Naive thymus-derived CD8-positive, alpha-beta T cell (primary cell): ENCODE measurements at places on chromosomes 13 and 19.
A peak's percentile ranks its signal among the peaks of the same experiment; 100 is the strongest.

- peak; percentile 50 for DNase-seq
Measured at GRCh38 chr19:16200038-16201010, 2.6 kb downstream of the AP1M1 start.

- no peak for DNase-seq
Measured at GRCh38 chr19:46697204-46697960, 19.5 kb downstream of the PRKD2 start.

GRCh38 chr19:8654591-8655339 is 24.3 kb downstream of the NFILZ start:
- peak; percentile 72 for DNase-seq

- DNase-seq, result no peak
Measured at GRCh38 chr13:22486490-22486889, 694.3 kb upstream of the SGCG start.

GRCh38 chr13:102561933-102562332 is 34.9 kb upstream of the TPP2 start:
- DNase-seq, result no peak

DNA sequence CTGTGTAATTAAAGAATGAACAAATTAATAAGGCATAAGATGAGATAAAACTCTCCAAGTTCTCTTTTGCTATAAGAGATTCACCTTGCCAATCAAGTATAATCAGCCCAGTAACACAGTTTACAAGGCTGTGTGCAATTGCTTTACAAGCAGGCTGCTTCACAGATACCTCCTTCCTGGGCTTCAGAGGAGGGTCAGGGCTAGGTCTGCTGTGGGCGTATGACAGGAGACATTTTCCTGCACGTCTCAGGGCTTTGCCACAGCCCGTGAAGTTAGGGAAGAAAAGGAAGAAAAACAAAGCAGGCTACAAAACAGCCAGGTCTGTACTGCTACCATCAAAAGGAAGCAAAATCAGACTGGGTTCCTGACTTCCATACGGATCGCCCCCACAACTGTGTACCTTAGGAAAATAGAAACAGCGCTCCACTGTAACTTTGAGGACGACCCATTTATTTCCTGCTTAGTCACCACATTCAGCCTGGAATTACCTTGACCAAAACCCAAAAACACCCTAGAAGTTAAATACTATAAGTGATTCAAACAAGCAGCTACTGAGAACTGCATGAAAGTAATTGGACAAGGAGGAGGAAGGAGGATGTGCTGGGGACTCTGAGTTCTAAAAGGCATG is 12.4 kb downstream of the EFNB2 start:
- DNase-seq, result no peak

GRCh38 chr19:39749981-39750380 is 12.2 kb upstream of the CLC start:
- DNase-seq, result no peak

- no peak for DNase-seq
Measured at GRCh38 chr13:91574766-91575165, 176.3 kb downstream of the GPC5 start.

DNA sequence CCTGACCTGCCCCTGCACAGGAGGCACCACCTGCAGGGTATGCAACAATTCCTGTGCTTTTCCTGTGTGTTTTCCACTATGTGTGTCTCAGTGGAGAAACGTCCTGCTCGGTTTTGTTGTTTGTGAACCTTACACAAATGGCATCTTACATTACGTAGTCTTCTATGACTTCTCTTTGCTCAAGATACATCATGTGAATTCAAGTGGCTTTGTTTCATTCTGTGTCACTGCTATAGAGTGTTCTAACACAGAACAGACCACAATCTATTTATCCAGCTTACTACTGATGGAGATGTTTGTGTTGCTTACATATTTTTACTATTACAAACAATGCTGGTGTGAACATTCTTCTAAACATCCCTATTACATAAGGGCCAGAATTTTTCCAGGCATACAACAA is 97.7 kb downstream of the ANKRD10 start:
- no peak for DNase-seq

GRCh38 chr19:43848821-43849220 is 21.7 kb downstream of the ZNF283 start:
- no peak for DNase-seq

DNA sequence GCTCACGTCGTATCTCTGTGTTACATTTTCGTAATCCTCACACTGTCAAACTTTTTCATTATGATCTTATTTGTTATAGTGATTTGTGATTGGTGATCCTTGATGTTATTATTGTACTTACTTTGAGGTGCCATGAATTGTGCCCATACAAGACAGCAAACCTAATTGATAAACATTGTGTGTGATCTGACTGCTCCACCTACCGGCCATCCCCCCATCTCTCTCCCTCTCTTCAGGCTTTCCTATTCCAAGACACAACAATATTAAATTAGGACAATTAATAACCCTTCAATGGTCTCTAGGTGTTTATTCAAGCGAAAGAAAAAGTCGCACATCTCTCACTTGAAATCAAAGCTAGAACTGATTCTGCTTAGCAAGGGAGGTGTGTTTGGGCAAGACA is 349.3 kb downstream of the RBM26 start:
- no peak for DNase-seq

DNA sequence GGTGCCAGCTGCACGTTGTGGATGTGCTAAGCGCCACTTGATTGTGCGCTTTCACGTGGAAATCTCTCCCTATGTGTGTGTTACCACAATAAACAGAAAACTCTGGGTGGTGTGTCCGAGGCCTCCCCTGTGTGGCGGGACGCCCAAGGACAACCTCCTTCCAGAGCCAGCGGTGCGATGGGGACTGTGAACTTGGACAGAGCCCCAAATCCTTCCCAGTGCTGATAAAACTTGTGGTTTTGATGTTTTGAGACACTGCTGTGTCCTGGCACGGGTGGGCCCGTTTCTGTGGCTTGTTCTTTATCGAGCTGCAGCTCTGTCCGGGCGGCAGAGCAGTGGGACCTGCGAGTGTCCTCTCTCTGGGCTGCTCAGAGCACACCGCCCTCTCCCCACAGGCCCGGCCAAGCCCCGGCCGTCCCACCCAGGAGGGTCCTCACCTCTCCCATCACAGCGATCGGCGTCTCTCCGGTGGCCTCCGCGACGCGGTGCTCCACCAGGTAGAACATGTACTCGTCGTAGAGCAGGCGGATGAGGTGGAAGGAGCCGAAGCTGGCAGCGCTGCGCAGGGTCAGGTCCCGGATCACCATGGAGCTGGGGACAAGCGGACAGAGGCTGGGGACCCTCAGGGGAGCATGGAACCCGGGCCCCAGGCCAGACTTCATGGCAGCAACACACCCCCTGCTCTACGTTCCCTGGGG is 18.8 kb upstream of the RANBP3 start:
- DNase-seq, result no peak

- DNase-seq, result no peak
Measured at GRCh38 chr13:72963762-72964161, 95.0 kb upstream of the KLF5 start.

- DNase-seq, result no peak
Measured at GRCh38 chr13:99981735-99982035, at the start of gene ZIC2. Gene ZIC2, plus strand, starts transcription at chr13:99981784. Its CDS starts 281 bp downstream, at chr13:99982065.

DNA sequence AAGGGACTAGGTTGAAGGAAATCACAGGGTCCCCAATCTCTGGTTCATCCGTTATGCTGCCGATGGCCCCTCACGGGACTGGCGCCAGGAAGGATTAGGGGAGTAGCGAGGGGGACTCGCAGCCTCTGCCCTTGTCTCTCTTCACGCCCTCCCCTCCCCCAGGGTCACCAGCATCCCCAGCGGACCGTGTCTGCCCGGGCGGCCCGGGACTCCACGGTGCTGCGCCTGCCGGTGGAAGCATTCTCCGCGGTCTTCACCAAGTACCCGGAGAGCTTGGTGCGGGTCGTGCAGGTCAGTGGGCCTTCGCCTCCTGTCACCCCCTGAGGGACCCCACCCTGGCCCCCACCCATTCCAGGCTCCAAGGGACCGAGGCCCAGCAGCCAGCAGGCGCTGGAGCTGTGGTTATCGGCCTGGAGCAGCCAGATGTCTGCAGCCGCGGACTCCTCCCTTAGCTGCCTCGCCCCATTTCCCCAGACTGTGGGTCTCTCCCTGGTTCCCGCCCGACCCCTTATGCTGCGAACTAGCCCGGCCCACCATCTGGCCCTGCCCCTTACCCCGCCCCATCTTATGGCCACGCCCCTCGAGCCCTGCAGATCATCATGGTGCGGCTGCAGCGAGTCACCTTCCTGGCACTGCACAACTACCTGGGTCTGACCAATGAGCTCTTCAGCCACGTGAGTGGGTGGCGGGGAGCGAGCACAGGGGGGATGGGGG is 5.4 kb downstream of the PNPLA6 start:
- DNase-seq, result no peak

GRCh38 chr13:110449219-110450015 is 112.1 kb downstream of the RAB20 start:
- no peak for DNase-seq

DNA sequence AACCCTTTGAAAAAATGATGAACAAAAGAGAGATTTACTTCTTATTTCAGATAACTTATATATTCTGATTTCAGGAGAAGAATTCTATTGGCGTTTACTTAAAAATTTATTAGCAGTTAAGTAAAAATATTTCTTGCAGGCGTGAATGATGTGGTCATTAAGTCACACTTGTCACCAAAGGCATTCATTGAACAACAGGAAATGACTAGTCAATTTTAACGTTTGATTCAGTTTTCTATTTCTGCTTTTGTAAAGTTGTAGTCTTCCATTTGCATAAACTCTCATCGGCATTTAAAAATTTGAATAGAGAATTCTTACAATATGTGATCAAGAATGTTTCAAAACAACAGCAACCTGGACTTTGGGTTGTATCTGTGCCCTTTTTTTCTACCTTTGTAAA is 83.4 kb downstream of the GPR12 start:
- no peak for DNase-seq

- no peak for DNase-seq
Measured at GRCh38 chr19:38638461-38638860, 9.0 kb upstream of the ACTN4 start.

DNA sequence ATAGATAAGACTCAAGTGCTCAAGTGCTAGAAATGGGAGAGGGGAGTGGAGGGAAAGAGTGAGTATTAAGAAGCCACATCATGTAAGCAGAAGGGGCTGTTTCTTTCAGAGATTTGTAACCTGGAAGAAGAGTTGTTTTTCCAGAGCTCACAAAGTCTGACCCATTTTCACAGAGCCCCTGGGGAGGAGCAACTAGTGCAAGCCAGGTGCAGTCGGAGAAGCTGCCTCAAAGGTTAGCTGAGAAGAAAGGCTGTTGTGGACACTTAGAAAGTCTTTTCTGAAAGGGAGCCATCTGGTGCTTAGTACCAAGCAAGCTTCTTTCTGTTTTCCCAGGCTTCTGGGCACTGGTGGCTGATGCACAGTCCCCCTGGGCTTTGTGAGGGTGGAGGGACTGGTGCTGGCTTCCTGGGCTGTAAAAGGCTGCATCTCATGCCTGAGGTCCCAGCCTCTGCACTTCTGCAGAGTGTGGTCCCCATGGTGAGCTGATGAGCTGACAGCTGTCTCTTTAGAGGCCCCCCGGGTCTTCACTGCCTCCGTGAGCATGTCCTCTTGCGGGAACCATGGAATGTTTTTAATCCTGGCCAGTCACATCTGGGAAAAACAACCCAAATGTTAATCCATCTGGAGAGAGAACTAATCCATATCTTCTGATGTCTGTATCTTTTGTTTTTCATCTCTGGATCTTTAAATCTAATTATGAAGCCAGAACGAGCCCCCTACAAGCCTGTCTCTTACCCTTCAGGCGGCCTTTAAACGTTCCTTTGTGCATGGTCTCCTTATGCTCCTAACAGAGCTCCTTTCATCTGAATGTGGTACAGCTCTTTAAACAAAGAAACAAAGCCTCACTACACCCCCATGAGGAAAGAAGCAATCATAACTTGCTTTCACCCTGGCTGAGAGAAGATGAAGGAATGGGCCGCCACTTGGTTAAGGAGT is 40.2 kb downstream of the OLFM4 start:
- DNase-seq, result no peak

DNA sequence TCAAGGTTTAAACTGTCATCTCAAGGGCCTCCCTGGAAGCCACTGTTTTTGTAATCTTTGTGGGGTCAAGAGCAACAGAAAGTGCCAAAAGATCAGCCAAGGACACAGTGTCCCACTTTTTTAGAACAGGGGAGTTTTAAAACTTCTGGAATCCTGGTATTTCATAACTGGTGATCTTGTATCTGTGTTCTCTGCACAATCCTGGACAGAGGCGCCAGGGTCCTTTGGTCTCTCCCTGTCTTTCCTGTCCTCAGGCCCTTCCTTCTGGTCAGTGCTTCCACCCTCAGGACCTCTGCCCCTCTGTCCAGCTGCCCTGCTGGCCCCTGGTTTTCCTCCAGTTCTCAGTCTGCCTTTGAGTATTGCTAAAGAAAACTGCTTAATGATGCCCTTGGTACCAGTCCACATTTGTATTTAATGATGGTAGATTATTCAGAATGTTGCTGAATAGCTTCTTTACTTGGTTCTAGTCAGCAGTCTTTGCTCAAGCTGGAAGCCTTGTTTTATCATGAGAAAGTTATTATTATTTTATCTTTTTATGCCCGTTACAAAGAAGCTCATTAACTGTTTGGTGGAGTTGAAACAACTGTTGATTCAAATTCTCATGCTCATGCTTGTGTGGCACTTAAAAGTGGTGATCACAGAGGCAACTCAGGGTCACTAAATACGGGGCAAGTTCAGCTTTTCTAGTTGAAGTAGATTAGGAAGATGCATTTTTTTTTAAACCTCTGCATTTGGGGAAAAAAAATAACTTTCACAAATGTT is 47.5 kb downstream of the WASF3 start:
- no peak for DNase-seq

GRCh38 chr19:50537306-50537685 is 23.6 kb upstream of the ASPDH start:
- peak; percentile 45 for DNase-seq

DNA sequence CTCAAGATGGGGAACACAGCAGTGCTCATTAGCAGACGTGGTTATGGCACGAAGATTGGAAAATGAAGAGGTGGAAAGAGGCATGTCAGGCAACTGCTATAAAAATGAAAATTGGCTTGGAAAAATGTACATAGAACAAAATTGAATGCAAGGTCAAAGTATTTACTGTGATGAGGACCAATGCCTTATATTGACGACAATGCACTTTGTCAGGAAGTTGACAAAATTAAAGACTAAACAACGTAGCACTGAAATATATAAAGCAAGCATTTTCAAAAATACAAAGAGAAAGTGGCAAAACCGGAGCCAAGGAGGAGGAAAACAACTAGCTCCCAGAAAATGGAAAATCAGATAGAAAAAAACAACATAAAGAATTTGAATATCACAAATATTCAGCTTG is 113.7 kb upstream of the SGCG start:
- DNase-seq, result no peak

DNA sequence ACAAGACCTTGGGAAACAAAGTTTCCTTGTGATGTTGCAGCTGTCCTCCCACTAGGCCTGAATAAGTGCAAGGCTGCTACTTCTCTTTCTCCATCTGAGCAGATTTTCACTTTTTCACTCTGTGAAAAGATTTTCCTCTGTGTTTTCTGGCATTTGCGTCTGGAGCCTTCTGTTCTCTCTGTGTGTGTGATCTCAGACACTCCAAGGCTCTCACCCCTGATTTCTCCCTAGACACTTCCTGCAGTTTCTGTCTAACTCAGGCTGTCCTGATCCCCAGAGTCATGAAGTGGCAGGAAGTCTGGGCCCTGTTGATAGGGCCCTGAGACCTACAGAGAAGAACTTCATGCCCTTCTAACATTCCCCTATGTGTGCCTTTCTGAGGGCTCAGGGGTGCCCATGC is 37.2 kb downstream of the SIGLEC7 start:
- no peak for DNase-seq
